Caco-2 (cell line): ENCODE measurements at places on chromosomes 7 and 10. TPM values are rescaled to one million over a fixed set of nuclear protein-coding genes. Genes with fewer than 3 reads are reported as not detected.

Gene TET1
- 18.6 and 19.1 TPM in 2 replicates for total RNA-seq

Gene DDC
- 75.9 and 87.0 TPM in 2 replicates for total RNA-seq

Gene PON3
- total RNA-seq, result 13.4 and 15.0 TPM in 2 replicates

Gene TMEM184A
- total RNA-seq, result 16.5 and 22.0 TPM in 2 replicates

Gene ANKRD61
- total RNA-seq, result 0.32 TPM in 1 of 2 replicates, not detected in the other

Gene UNC5B
- 16.2 and 22.4 TPM in 2 replicates for total RNA-seq

Gene SUFU
- total RNA-seq, result 10.6 and 11.4 TPM in 2 replicates

Gene SPDYE11
- not detected in 2 replicates for total RNA-seq

Gene FKBP14
- total RNA-seq, result 17.5 and 20.3 TPM in 2 replicates

Gene ABCC2
- 128 and 129 TPM in 2 replicates for total RNA-seq

Gene BMI1
- total RNA-seq, result 118 and 121 TPM in 2 replicates

Gene KCNIP2
- total RNA-seq, result 5.5 and 6.1 TPM in 2 replicates

Gene HACD1
- 37.2 and 47.8 TPM in 2 replicates for total RNA-seq

Gene TEX47
- total RNA-seq, result not detected in 2 replicates

Gene SPDYE5
- total RNA-seq, result not detected in 2 replicates

Gene DGKI
- total RNA-seq, result 0.77 and 0.84 TPM in 2 replicates

Gene NKX2-3
- 0.37 and 0.43 TPM in 2 replicates for total RNA-seq

Gene SRRM3
- 0.86 and 1.7 TPM in 2 replicates for total RNA-seq

Gene PHTF2
- total RNA-seq, result 33.8 and 36.9 TPM in 2 replicates

Gene CEP55
- total RNA-seq, result 64.5 and 65.3 TPM in 2 replicates

Gene TUBAL3
- total RNA-seq, result 0.39 TPM in 1 of 2 replicates, not detected in the other

Gene FFAR4
- 2.5 and 2.7 TPM in 2 replicates for total RNA-seq

Gene FKBP9
- total RNA-seq, result 74.3 and 82.6 TPM in 2 replicates

Gene TTYH3
- total RNA-seq, result 57.3 and 58.6 TPM in 2 replicates

Gene ZNF736
- 6.1 and 8.8 TPM in 2 replicates for total RNA-seq

Gene PNLIPRP3
- total RNA-seq, result not detected in 2 replicates

Gene CYTH3
- total RNA-seq, result 27.8 and 29.1 TPM in 2 replicates

Gene GIMAP7
- not detected in 2 replicates for total RNA-seq

Gene SLC26A3
- total RNA-seq, result 0.79 and 2.0 TPM in 2 replicates

Gene ZC3HAV1
- total RNA-seq, result 30.8 and 30.9 TPM in 2 replicates

Gene HOXA7
- 19.7 and 19.9 TPM in 2 replicates for total RNA-seq

Gene DRGX
- not detected in 2 replicates for total RNA-seq

Gene GCC1
- 23.0 and 26.6 TPM in 2 replicates for total RNA-seq

Gene HTR5A
- not detected in 2 replicates for total RNA-seq

Gene MOGAT3
- 6.3 and 8.1 TPM in 2 replicates for total RNA-seq
